HFFc6 (cell line): ENCODE measurements at places on chromosomes 7 and 10. TPM values are rescaled to one million over a fixed set of nuclear protein-coding genes. Genes with fewer than 3 reads are reported as not detected.

Gene CYP3A4
- total RNA-seq = not detected in 3 replicates

GRCh38 chr7:51700593-51701215 lies 384.1 kb upstream of the COBL start:
- DNase-seq = no peak

DNA sequence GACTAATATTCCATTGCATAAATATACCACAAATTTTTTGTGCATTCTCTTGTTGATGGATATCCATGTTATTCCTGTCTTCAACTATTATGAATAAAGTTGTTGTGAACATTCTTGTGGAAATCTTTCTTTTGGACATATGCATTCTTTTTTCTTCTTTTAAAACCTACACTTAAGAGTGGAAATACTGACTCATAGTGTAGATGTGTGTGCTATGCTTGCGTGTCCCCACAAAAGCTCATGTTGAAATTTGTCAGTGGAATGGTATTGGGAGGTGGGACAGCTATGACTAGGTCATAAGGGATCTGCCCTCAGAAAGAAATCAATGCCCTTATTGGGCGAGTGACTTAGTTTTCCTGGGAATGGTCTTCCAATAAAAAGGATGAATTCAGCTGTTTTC lies 203.6 kb upstream of the PRSS58 start:
- DNase-seq = peak; percentile 96

Gene MRLN
- not detected in 3 replicates for total RNA-seq

GRCh38 chr10:26451903-26452302 lies 13.8 kb downstream of the APBB1IP start:
- DNase-seq = no peak

GRCh38 chr10:13195016-13195415 lies 33.7 kb downstream of the MCM10 start:
- DNase-seq = no peak

- DNase-seq = no peak
Measured at GRCh38 chr10:112838784-112839481, 111.1 kb upstream of the TCF7L2 start.

GRCh38 chr10:90318659-90319058 lies 539.2 kb downstream of the HTR7 start:
- no peak for DNase-seq

Gene GRM3
- not detected in 3 replicates for total RNA-seq

Gene ANKRD61
- total RNA-seq = 0.17 TPM in 1 of 2 replicates, not detected in the other

DNA sequence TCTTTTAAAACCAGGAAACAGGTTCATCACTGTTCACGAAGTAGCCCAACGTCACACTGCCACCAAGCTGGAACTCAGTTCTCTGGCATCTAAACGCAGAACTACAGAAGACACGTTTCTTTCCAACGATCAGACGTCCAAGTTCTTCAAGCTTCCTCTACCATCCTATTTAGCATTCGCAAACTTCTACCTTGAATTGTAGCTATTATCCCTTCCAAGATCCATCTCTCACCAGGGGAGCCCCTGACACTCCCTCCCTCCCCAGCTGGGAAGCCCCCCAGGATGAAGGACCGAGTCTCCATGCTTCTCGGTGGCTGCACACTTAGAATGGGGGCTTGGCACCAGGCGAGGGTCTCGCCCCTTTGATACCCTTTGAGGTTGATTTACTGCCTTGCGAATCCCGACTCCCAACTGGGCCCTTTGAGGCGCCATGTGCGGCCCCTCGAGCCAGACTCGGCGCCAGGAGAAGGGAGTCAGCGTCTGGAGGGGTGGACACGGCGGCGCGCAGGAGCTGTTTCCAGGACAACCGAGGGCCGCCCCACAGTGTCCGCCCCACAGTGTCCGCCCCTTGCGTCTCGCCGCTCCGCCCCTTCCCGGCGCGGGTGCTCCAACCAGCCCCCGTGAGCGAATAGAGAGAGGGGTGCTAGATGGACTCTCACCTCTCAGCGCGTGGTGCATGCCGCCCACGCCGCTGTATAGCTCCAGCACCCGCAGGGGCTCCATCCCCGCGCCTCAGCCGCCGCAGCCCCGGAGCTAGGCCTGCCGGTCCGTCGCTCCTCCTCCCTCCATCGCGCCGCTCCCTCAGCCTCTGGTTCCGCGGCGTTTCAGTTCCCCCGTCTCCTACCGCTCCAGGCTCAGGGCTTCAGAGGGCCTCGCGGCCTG lies at the start of gene TRDMT1:
TRDMT1 (minus strand) TSS at position 761 of the 882 bp plus-strand sequence; CDS start at position 723, 38 bp downstream.
- DNase-seq = peak; percentile 85

DNA sequence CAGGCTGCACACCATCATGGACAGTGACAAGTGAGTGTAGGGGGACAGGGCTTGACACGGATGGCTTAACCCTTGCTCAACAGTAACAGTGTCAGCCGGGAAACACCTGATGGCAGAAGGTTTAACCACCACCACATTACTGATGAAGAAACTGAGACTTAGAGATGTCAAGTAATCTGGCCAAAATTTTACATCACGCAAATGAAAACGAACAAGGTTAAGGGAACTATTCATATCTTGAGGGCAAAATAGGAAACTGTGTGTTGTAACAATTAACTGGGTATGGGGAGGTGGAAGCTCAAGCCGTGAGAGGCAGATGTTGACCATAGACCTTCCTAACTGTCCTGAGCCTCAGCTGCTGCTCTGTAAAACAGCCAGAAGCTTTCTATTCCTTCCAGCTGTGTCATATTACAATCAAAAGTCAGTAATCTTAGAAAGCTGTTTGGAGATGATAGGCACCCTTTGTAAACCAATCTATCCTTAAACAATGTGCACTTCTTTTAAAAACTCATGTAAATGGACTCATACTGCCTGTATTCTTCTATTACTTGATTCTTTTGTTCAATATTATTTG lies 68.4 kb downstream of the ABCC2 start:
- no peak for DNase-seq

Gene C7orf57
- total RNA-seq = not detected in 2 replicates

Gene URGCP
- total RNA-seq = 45.0 and 48.6 TPM in 2 replicates

DNA sequence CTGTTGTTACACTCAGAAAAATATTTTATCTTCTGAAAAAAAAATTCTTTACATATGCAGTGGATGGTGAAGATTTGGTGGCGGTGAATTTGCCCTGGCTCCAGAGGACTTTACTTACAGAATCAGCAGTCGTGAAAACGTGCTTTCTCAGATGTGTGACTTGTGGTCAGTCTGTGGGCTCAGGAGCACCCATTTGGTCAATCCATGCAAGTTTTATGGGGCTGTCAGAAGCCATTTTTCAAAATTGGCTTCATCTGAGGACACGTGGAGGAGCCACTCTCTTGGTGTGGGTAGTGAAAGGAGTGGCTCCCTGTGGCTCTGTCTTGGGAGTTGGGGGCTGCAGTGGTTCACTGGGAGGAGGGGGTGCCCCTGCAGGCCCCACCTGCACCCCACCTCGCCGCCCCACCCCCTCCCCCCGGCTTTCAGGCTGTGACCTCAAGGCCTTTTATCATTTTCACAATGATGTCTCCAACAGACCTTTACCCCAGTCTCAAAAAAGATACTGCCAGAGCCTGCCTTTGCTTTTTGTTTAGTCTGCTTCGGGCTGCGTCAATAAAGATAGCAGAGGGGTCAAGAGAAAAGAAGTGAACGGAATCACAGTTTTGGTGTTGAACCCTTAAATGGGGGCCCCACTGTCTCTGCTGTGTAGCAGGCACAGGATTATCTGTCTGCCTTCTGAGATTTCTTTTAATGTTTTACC lies 137.4 kb downstream of the MGMT start:
- DNase-seq = no peak

Gene GIMAP6
- total RNA-seq = not detected in 3 replicates

DNA sequence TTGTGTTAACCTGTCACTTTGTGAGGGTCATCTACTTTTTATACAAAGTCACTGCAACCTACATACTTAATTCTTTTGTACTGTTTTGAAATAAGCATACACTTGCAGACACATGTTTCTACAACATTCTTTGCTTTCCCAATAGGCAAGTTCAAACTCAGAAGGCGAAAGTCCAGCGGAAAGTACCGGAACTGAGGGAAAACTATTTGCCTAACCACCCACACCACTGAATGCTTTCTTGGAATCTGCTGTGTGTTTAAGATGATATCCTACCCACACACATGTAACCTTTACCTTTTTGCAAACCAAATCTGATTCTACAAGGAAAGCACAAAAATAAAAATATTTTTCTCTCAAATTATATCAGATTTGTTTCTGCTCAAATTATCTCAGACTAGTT lies 139.4 kb upstream of the AGR3 start:
- no peak for DNase-seq

GRCh38 chr7:48551652-48552051 lies 372.7 kb upstream of the CDC14C start:
- DNase-seq = no peak
